ENCODE measurements at places on chromosomes 3 and 15. TPM values are rescaled to one million over a fixed set of nuclear protein-coding genes. Genes with fewer than 3 reads are reported as not detected.

- no peak for DNase-seq
Measured at GRCh38 chr3:37475435-37475834, 301.1 kb upstream of the LRRFIP2 start.

GRCh38 chr3:180063783-180064182 is 27.0 kb upstream of the PEX5L start:
- no peak for DNase-seq

- no peak for DNase-seq
Measured at GRCh38 chr15:81433462-81433861, 59.4 kb upstream of the TMC3 start.

DNA sequence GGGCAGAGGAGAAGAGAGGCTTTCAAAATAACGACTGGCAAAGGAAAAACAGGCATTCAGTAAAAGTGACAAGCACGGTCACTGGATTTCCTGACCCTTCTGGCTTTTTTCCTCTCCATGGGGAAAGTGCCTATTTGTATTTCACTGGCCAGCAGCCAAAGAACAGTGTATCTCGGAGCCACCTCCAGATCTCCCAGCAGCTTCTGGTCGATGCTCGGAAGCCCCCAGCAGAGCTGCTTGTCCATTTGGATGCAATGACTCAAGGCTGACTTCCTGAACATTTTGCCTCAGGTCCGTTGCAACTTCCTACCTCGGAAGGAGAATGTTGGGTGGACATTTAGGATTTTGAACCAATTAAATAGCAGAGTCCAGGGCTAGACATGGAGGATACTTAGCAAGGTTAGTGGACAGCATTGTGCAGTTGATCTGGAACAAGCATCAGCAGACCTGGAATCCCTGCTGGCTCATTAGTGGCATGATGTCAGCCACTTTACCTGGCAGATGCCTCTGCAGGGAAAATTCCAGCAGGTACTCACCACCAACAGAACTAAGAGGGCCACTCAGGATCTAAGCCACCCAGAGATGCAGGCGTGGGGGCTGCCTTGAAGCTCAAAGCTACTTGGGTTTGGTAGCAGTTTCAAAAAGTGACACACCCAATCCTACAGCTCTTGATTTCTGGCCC is 1.1 kb downstream of the FAM107A start:
- DNase-seq, result no peak

GRCh38 chr3:194086388-194087075 is 49.4 kb upstream of the HES1 start:
- no peak for DNase-seq

GRCh38 chr3:55812394-55813013 is 325.4 kb upstream of the WNT5A start:
- DNase-seq, result no peak

- DNase-seq, result no peak
Measured at GRCh38 chr15:60763688-60764087, 284.7 kb upstream of the ICE2 start.

GRCh38 chr15:59307165-59307537 is 65.5 kb downstream of the MYO1E start:
- DNase-seq, result no peak

- DNase-seq, result no peak
Measured at GRCh38 chr3:34066328-34066727, 267.9 kb downstream of the PDCD6IP start.

- no peak for DNase-seq
Measured at GRCh38 chr3:111737047-111737705, 121.9 kb upstream of the PHLDB2 start.

- DNase-seq, result no peak
Measured at GRCh38 chr15:52856286-52856685, 66.2 kb upstream of the ONECUT1 start.

DNA sequence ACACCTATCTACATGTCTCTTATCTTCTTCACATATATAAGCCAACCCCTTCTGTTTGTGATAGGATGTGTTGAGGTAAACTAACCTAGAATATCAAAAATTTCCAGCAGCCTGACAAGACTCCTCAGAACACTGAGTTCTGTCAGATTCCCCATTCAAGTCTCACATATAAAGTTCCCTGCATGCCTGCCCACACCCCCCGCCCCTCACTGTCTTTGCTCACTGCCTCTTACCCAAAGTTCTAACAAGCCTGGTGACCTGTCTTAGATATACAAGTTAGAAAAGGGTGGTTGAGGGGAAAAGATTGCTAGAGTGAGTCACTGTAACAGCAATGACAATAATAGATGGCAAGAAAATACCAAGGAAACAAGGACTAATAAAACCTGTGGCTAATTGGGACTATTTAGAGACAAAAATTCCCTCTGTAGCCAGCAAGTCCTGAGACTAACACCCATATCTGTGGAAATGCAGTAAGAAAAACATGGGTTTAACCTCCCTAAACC is 40.1 kb downstream of the FBXO22 start:
- DNase-seq, result no peak

DNA sequence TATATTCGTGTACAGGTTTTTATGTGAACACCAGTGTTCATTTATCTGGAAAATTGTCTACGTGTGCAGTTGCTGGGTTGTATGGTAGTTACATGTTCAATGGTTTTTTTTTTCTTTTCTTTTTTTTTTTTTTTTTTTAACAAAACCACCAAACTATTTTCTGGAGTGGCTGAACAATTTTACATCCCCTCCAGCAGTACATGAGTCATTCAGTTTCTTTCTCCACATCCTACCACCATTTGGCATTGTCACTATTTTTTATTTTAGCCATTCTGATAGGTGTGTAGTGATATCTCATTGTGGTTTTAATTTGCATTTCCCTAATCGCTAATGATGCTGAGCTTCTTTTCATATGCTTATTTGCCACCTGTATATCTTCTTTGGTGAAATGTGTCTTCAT is 256.3 kb upstream of the EOMES start:
- no peak for DNase-seq

DNA sequence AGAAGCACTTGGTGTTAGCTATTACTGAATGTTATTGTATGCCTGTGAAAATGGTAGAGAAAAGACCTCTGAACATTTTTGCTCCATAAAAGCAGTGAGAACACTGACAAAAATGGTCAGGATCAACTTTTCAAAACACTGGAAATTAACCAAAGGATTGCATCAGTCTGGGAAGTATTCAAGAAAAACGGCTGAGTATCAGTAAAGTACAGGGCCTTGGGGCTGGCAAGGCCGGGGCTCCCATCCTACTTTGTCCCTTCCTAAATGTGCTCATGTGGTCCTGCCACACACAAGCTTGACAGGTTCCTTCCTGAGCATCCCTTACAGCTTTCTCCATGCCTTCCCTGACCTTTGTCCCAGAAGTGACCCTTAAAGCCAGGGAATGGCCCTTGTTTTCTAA is 84.0 kb downstream of the CFAP20DC start:
- DNase-seq, result no peak

- DNase-seq, result no peak
Measured at GRCh38 chr3:135989242-135989641, 23.7 kb downstream of the PPP2R3A start.

GRCh38 chr15:39285071-39285470 is 295.8 kb upstream of the THBS1 start:
- DNase-seq, result no peak

GRCh38 chr3:56484525-56485032 is 16.3 kb upstream of the ERC2 start:
- DNase-seq, result no peak

- DNase-seq, result no peak
Measured at GRCh38 chr3:112132554-112132953, 494 bp downstream of the GCSAM start.

GRCh38 chr3:131711114-131711768 is 208.5 kb upstream of the MRPL3 start:
- DNase-seq, result no peak

DNA sequence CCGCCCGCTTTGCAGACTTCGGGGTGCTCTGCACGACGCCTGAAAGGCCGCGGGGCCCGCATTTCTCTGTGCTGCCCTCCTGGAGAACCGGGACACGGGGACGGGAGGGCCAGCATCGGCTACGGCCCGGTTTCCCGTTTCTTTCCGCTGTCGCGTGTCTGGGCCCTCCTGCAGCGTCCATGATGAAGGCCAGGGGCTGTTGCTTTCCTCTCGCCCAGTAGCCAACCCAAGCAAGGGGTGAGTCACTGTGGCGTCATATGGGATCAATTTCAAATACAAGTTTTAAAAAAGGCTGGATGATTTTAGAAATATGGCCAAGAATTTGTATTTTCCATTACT is 435 bp downstream of the SLC35G2 start:
- DNase-seq, result no peak

DNA sequence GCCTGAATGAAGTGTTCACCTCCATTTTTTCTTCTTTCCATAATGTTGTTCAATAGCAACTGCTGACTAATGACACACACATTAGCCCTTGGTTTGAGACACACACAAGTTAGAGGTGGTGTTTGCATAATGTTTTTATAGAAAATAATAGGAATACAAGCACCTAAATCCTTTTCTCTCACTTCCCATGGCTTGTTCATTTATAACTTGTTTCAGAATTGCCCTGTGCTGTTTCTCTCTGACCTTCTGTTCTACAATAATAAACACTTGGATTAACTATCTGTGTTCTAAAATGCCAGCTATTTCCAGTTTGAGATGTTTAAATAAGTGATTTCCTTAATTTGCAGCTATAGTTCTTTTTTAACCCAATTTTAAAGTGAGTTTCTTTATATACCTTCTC is 525.1 kb upstream of the ROBO2 start:
- DNase-seq, result no peak

DNA sequence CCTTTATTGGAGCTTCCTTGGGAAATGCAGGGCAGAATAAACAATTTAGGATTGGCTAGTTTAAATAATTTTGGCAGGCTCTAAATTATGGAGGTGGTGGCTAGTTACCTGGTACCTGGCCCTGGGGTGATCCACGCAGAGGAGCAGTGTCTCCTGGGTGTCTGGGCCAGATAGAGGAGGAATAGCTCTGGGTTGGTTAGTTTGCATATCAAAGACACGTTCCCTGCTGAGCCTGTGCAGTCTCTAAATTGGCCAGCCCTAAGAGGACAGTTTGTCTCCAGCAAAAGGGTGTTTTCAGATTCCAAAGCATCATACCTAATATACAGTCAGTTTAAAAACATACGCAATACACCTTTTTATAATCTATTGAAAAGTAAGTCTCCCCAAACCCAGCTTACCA is 333.3 kb upstream of the TPM1 start:
- no peak for DNase-seq

DNA sequence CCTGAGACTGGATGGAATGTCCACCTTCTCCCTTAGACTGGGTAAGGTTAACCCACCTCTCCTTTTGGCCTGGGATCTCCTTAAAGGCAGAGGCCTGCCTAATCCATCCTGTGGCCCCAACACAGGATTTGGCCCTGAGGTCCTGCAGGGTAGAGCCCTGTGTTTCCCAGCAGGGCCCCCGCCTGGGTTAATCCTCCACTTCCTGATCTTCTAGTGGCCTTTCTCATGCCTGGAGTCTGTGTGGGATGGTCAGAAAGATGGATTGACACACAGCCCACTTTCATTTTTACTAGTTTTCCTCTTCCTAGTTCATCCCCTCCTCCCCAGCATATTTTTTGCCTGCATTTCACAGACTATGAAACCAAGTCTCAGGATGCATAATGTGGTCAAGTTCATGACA is 48.9 kb upstream of the SLC6A6 start:
- no peak for DNase-seq

- DNase-seq, result no peak
Measured at GRCh38 chr15:48798319-48798718, 12.6 kb downstream of the CEP152 start.

GRCh38 chr3:187185759-187186158 is 11.5 kb upstream of the RTP1 start:
- no peak for DNase-seq

DNA sequence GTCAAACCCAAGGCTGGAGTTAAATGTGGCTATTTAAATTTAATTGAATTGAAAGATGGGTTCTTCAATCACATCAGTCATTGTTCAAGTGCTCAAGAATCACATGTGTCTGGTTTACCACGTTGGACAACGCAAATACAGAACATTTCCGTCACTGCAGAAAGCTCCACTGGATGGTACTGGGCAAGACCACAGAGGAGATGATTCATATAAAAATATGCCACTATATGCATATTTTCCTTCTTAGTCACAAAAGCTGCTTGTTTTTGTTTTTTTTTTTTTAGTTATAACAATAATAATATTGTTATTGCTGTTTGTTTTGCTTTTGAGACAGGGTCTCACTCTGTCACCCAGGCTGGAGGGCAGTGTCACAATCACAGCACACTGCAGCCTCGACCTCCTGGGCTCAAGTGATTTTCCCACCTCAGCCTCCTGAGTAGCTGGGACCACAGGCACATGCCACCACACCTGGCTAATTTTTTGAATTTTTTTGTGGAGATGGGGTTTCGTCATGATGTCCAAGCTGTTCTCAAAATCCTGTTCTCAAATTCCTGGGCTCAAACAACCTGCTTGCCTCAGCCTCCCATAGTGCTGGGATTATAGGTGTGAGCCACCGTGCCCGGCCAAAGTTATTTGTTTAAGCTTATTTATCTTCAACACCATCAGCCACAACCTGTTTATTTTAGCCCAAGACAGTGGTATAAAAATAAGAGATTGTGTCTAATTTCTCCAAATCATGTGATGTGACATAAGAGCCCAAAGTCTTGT is 19.4 kb downstream of the RTP3 start:
- no peak for DNase-seq

DNA sequence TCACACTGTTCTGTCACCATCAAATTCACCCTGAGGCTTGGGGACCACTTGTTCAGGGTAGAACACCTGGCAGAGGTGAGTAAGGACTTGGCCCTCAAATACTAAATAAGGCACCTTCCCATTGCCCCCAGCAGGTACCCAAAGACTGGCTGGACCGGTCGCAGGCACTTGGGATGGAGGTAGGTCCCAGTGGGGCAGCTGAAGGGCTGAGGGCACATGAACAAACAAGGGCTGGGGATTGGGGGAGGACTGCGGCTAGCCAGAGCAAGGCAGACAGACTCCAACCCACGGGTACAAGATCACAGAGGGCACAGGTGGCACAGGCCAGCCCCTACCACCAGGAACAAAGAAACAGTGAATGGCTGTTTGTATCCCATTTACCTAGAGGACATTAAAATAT is 1.9 kb downstream of the MRPS25 start:
- no peak for DNase-seq

DNA sequence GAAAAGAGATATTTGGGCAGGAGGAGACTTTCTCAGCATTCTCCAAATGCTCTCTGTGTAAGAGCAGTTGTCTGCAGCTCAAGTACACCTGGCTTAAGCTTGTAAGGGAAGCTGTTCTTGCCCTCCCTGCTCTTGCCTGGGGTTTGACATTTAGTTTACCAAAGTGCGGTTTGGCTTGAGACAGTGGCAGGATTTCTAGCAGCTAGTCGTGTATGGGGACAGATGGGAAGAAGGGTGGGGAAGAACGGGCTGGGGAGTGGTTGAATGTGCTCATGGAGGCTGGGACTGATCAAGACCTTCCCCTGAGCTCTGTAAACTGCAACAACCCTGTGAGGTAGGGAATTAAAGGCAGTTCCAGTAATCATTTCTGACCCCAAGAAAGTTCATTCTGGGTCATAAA is 39.8 kb downstream of the SQOR start:
- no peak for DNase-seq

GRCh38 chr3:194971009-194971408 is 285.3 kb downstream of the FAM43A start:
- DNase-seq, result peak; percentile 59

ANKUB1 gene
- not detected for total RNA-seq

GASK1A gene
- 11.9 TPM for total RNA-seq

SACM1L gene
- total RNA-seq, result 45.1 TPM

ITIH1 gene
- not detected for total RNA-seq

TMEM42 gene
- total RNA-seq, result 8.1 TPM

BNC1 gene
- 0.42 TPM for total RNA-seq

CRABP1 gene
- not detected for total RNA-seq

GOLGA6L7 gene
- not detected for total RNA-seq

ISG20 gene
- total RNA-seq, result 16.2 TPM

COL8A1 gene
- 18.5 TPM for total RNA-seq

FBXL22 gene
- total RNA-seq, result 1.0 TPM

TKT gene
- 416 TPM for total RNA-seq
